ENCODE measurements at places on chromosomes 1 and 21. TPM values are rescaled to one million over a fixed set of nuclear protein-coding genes. Genes with fewer than 3 reads are reported as not detected.

HES5 gene
- 2.1 TPM for total RNA-seq

FTCD gene
- 1.1 TPM for total RNA-seq

KRTAP11-1 gene
- not detected for total RNA-seq

ENAH gene
- 148 TPM for total RNA-seq

SLAMF7 gene
- 2.9 TPM for total RNA-seq

SMPDL3B gene
- 0.49 TPM for total RNA-seq

Measured in aorta (tissue), 5 donors.